Mesendoderm (in vitro differentiated cells): ENCODE measurements at places on chromosomes 1 and 21.

DNA sequence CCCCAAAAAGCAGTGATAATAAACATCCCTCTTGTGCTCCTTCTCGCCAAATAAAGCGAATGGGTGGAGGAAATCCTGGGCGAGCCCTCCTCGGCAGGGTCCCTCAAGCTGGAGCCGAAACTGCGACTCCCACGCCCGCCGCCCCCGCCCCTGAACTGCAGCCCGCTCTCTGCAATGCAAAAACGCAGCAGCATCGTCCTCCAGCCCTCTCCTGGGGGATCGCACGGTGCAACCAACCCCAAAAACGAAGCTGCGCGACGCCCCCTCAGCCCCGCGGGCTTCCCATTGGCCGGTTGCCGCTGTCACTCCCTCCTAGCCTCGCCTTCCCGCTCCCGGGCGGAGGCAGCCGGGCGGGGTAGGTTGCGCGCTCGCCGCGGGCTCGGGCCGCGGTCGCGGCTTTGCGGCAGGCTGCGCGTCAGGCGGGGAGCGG lies at the start of gene TMCC2:
Gene TMCC2 (plus strand): TSS at position 363 of the 430 bp plus-strand sequence. CDS start 619 bp downstream, outside the sequence.
- peak; percentile 97 for DNase-seq

DNA sequence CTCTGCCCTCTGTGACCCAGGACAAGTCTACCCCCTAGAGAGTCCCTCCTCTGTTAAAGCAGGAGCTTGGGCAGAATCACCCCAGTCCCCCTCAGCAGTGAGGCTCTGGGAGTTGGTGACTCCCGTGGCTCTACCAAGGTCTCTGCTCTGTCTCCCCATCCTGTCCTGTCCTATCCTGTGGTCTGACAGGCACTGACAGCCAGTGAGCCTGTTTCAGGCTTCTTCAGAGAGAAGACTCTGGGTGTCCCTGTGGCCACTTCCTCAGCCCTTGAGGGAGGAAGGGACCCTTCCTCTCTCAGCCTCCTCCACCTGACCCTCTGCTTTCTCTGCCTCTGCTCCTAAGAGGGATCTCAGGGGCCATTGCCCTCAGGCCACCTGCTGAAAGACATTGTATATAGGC lies 148.7 kb downstream of the FCRL5 start:
- DNase-seq: no peak

DNA sequence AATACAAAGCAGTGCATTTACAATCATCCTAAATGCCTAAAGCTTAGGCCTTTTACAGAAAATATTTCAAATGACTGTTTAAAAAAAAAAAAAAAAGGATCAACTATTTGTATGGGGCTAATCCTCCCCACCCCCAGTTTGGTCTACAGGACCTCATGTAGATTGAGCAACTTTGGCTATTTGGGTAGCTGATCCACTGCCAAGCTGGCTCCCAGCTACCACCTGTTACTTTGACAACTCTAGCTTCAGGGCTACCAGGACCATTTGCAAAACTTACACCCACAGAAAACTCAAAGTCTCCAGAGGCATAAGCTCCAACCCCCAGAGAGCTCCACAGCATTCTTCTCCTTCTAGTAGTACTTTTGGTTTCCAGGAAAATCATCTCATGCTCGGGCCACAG lies 29.4 kb downstream of the JAK1 start:
- no peak for DNase-seq

DNA sequence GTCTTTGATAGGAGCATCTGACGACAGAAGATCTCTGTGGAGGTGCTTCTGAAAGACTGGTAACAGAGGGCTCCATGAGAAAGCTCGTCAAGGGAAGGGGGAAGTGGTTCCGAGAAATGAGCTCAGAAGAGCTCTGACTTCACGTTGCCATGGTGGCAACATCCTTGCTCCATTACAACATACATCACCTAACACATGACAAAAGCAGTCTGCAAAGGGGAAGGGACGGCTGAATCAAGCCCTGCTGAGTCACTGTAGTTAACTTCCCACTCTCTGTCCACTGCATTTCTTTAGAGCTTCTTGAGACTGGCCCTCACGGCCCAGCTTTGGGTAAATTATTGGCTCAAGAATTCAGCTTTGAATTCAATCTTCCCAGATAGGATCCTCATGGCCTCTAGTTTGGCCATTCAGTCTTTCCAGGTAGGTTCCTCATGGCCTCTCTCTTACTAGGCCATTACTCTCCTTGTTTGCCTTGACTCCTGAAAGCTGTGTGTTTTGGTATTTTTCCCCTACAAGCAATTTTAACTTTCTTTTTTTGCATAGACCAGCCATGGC lies 88.0 kb upstream of the ZNF648 start:
- peak; percentile 75 for DNase-seq
